NCI-H1105 treated with DMSO at 0.1 percent for 48 hours (cell line): ENCODE measurements at places on chromosomes 12 and 14.

DNA sequence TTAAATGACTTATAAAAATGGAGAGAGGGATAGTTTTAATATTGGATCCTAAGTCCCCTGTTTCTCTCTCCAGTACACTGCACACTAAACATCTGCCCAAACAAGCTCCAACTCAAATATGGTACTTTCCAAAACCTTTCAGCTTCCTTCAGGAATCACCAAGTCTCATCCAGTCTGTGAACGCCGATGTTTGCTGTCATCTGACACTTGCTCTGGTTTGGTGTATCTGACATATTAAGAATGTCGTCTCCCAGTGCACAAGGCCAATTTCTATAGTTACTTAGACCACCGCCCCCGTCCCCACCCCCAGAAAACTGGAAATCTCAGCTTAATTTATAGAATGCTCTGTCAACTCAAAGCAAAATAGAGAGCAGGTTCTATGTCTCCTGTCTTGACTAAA lies 5.0 kb upstream of the MGP start:
- no peak for DNase-seq

GRCh38 chr14:77084985-77085384 lies 13.1 kb upstream of the CIPC start:
- no peak for DNase-seq

GRCh38 chr14:67492538-67492937 lies 4.0 kb upstream of the TMEM229B start:
- no peak for DNase-seq

DNA sequence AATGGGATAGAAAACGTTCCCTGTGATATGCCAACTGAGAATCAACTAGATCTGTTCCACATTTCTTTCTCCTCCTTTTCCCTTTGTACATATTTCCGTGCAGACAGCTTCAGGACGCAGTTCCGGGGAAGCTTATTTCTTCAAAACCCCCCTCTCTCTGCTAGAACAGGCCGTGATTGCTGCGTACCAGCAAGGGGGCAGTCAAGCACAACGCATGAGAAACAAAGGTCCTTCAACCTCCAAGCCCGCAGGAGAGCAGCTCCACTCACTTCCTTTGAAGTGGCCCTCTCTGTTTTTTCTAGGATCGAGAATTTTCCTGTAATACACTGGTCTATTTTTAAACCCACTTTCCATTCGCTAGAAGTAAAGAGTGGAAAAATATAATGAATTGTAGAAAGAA lies 80.8 kb downstream of the ZNF664 start:
- DNase-seq = no peak

- no peak for DNase-seq
These were observed 87.7 kb downstream of the GLT1D1 start for GRCh38 chr12:128940974-128941373.

- no peak for DNase-seq
These were observed 41.5 kb downstream of the SNAPC1 start for GRCh38 chr14:61803755-61804154.

GRCh38 chr12:4705824-4706223 lies 14.4 kb upstream of the GALNT8 start:
- DNase-seq = no peak

DNA sequence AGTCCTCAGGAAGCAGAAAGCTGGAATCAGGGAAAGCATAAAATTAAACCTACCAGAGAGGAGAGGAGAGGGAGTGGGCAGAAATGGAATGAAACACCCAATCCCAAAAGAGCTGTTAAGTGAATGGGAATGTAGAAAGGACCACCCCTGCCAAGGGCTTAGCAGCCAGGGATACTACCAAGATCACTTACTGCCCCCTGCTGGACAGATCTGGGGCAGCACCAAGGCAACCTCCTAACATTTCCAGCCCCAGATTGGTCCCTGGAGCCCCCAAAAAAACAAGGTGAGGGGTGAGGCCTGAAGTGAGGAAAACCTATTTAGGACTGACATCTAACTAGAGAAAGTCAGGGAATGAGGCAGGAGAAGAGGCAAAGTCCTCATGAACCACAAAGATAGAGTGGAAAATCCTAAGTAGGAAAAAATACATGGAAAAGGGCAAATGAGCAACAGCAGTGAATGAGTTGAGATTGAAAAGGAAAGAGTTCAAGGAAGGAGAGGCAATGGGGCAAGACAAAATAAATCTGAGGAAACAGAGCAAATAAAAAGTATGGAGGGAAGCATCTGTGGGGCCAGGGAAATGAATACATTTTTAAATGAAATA lies 11.2 kb upstream of the FKBP11 start:
- DNase-seq = peak; percentile 6

- DNase-seq = no peak
These were observed 193.4 kb downstream of the ERC1 start for GRCh38 chr12:1184402-1184801.

DNA sequence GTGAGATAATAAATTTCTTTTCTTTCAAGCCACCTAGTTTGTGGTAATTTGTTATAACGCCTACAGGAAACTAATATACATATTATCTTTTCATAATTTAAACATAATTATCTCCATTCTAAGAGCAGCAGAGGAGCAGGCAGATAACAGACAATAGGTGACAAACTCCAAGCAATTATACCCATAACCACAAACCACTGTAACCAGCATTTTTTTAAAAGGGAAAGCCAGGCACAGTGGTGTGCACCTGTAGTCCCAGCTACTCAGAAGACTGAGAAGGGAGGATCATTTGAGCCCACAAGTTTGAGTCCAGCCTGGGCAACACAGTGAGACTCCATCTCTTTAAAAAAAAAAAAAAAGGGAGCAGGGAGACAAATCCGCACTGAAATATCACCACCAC lies 54.9 kb downstream of the ATF7 start:
- DNase-seq = no peak

- DNase-seq = peak; percentile 23
These were observed 136.2 kb downstream of the SLCO1B3 start for GRCh38 chr12:20946732-20947131.

- DNase-seq = no peak
These were observed 117.2 kb downstream of the CALM1 start for GRCh38 chr14:90514015-90514398.

GRCh38 chr12:1807087-1807860 lies 13.1 kb upstream of the LRTM2 start:
- DNase-seq = no peak

DNA sequence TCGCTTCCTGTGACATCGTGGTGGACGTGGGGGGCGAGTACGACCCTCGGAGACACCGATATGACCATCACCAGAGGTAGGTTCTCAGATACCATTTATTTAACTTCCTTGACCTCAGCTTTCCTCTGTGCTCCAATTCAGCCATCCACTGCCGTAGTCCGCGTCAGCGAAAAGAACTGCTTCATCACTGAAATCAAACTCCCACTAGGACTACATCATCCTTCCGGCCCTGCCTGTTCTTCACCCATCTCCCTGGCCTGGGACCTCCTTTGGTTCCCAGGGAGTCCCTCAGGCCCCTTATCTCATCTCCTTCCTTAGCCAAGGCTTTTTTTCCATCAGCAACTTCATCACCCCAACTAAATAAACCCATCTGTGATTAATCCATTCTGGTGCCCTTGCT lies 692 bp downstream of the MYG1 start:
- no peak for DNase-seq

GRCh38 chr12:120944645-120945217 lies 33.6 kb upstream of the HNF1A start:
- DNase-seq = no peak

DNA sequence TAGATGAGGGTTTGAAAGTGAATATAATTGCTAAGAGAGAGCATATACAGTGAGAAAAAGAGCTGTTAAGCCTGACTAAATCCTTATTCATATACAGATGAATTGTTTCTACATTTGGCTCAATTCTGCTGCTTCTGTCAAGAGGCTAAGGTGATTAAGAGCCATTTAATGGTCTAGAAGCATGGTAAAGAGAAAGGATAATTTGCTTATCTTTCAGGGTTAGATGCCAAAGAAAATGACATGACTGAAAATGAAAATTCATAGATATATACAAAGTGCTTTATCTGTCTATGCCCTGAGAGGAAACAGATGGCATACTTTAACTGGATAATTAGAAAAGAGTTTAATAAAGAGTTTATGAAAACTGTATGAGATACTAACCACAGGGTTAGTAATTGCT lies 834.9 kb downstream of the SLC6A15 start:
- DNase-seq = peak; percentile 95

DNA sequence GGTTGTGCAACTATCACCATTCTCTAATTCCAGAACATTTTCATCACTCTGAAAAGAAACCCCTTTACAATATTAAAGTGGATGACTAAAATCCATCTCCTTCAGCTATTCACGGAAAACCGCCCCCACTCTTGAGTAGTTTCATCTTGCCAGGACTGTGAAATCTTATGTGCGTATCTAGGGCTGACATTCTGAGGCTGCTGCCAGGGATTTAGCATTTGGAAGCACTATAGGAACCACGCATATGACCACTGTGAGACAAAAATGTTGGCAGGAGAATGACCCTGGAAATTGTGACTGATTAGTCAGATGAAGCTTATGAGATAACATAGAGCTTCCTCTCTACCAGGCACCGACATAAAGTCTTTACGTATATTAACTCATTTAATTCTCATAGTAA lies 305.2 kb upstream of the PDE3A start:
- no peak for DNase-seq

DNA sequence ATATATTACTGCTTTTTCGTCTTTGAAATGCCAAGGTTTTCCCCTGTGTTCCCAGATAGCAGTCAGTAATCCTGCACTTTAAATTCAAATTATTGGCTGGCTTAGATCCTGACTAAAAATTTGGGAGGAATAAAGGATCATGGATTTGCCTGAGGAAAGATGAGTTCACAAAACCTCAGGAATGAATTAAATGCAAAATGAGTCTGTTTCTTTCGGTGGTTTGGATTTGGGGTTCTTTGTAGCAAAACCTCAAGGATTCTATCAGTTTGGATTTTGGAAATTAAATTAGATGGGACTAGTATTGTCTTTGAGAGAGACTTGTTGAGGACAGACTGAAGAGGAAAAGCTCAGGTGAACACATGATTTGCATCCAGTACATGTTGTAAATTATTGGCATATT lies 36.1 kb downstream of the PPFIBP1 start:
- no peak for DNase-seq

DNA sequence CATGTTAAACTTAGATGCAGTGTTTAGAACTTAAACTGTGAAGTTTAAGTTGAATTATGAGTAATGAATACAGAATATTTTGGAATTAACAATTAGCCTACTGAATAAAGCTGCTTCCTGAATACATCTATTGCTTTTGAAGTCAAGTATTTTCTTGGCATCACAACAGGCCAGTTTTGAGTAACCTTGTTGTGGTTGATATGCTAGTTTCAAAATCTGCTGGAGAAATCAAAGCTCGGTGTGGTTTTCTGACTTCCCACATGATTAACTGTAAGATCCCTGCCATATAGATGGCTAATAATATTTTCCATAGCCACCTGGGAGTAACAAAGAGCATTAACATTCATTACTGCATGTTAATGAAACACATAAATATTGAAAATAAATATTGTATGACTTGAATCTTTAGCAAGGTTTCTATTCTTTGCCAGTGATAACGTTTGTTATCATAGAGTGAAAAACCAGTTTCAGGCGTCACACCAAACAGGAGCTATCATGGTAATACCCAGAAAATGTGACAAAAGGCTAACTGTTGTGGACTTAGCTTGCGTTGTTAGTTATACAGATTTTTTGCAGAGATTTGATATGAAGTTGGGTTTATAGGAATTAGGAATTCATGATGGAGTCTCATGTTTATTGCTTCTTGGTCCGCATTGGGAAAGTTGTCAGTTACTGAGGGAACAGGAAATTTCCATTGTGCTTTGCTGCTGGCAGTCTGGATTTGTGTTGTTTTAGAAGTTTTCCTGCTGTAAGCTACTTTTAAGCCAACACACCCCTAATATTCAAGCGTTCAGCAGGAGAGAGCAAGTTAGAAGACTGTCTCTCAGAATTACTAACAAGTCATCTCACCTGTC lies 32.1 kb downstream of the PPFIBP1 start:
- DNase-seq = no peak

GRCh38 chr12:96241846-96242256 lies 47.7 kb downstream of the ELK3 start:
- DNase-seq = no peak

DNA sequence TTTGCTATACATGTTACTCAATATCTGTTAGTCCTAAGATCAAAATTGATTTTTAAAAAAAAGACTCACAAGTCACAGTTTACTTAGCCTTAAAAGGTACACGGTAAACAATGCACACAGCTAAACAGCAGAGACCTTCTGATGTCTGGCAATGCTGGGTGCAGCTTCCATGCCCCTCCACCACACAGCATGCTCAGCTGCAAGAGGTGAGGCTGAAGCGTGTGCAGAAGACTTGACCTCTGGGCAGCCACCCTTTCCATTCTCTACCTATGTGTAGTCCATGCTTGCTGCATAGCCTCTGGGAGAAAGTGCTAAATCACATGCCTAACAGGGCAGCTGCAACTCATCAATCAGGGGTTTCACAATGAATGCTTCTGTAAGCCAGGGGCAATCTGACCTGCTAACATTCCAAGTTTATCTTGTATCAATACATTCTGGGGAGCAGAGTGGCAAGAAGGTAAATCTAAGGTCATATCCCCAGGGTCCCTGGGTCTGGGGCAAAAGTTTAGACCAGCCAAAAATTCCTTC lies 44.5 kb upstream of the AMN1 start:
- DNase-seq = no peak

DNA sequence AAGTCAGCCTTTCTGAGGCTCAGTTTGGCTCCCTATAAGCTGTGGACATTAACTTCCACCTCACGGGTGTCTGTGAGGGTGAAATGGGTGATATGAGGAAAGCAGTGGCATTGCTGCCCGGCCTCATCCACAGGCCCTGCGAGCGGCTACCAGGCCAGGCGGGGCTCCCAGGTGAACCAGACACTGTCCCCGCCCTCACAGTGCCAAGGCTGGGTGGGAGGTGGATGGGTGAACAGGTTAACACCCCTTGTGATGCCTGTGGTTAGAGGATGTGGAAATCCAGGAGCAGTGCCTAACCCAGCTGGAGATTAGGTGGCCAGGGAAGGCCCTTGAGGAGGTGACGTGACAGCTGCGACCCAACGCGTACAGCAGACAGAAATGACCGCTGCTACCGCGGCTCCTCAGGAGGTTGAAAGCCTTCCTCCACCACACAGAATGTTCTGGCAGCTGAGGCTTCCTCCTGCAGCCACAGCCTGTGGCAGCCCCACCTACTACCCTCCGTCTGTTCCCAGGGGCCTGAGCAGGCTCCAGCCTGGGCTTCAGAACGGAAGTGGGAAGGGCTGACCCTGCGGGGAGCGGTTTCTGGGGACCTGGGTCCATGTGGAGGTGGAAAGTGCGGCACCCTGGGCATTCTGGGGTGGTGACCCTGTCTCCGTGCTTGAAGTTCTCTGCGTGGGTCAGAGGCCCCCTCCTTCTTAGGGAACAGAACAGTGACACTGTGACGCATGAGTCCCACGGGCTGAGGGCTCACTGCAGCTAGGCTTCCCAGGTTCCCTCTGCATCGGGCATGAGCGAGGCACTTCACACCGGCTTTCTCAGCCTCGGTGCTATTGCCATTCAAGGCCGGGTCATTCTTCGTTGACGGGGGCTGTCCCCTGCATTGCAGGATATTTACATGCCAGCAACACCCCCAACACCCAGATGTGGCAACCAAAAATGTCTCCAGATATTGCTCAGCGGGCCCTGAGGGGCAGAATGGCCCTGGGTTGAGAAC lies 9.7 kb downstream of the MMAB start:
- DNase-seq = no peak
